ENCODE measurements at places on chromosomes 1 and 21. TPM values are rescaled to one million over a fixed set of nuclear protein-coding genes. Genes with fewer than 3 reads are reported as not detected.

ARTN gene
- total RNA-seq = not detected

NUDT4B gene
- total RNA-seq = 1.0 TPM

RIPK4 gene
- total RNA-seq = under 0.01 TPM

VWA5B1 gene
- total RNA-seq = 0.52 TPM

CD53 gene
- total RNA-seq = 19.8 TPM

AKR1A1 gene
- total RNA-seq = 93.9 TPM

RIPPLY3 gene
- not detected for total RNA-seq

CFAP141 gene
- total RNA-seq = not detected

DENND2C gene
- total RNA-seq = 7.8 TPM

OSCP1 gene
- 17.2 TPM for total RNA-seq

SPATA21 gene
- not detected for total RNA-seq

ICOSLG gene
- total RNA-seq = 2.6 TPM

KRTAP13-2 gene
- not detected for total RNA-seq

SPRR2B gene
- total RNA-seq = not detected

MAB21L3 gene
- total RNA-seq = not detected

DENND2D gene
- 3.7 TPM for total RNA-seq

CCDC27 gene
- not detected for total RNA-seq

PAX7 gene
- total RNA-seq = 13.0 TPM

FAM229A gene
- total RNA-seq = 1.0 TPM

SELENOF gene
- 101 TPM for total RNA-seq

HTR1D gene
- total RNA-seq = not detected

ADCY10 gene
- total RNA-seq = under 0.01 TPM

KRTAP22-1 gene
- not detected for total RNA-seq

DDAH1 gene
- total RNA-seq = 12.0 TPM

PROK1 gene
- not detected for total RNA-seq

RGS5 gene
- total RNA-seq = 7.8 TPM

RRP1B gene
- 13.6 TPM for total RNA-seq

MTARC1 gene
- total RNA-seq = 5.2 TPM

ESPN gene
- total RNA-seq = 0.52 TPM

RNU1-3 gene
- total RNA-seq = under 0.01 TPM

TP73 gene
- not detected for total RNA-seq

SH3GLB1 gene
- 57.9 TPM for total RNA-seq

SIK1 gene
- total RNA-seq = 3.1 TPM

SPRR5 gene
- total RNA-seq = not detected

PFKFB2 gene
- total RNA-seq = 3.7 TPM

PTBP2 gene
- 38.6 TPM for total RNA-seq

THEM5 gene
- total RNA-seq = not detected

AMY1C gene
- total RNA-seq = not detected

ZNF644 gene
- total RNA-seq = 71.0 TPM

PIK3C2B gene
- total RNA-seq = 31.8 TPM

OR2W3 gene
- 2.1 TPM for total RNA-seq

RGS4 gene
- 3.7 TPM for total RNA-seq

LRRC8B gene
- 3.7 TPM for total RNA-seq

SPRR2E gene
- total RNA-seq = not detected

MATN1 gene
- total RNA-seq = 1.6 TPM
